ENCODE measurements at places on chromosomes 6 and 20. TPM values are rescaled to one million over a fixed set of nuclear protein-coding genes. Genes with fewer than 3 reads are reported as not detected.

SLC25A27 gene
- total RNA-seq: 32.1 TPM

HMGN4 gene
- 54.7 TPM for total RNA-seq

EYS gene
- 1.4 TPM for total RNA-seq

TMEM200A gene
- 21.2 TPM for total RNA-seq

KDM1B gene
- total RNA-seq: 48.2 TPM
